Activated CD4-positive, alpha-beta T cell treated with anti-CD3 and anti-CD28 coated beads, Interleukin-2, amount 50 U/mL, for 16 hours (primary cell): ENCODE measurements at places on chromosomes 6 and 20.

GRCh38 chr6:11211254-11211653 is 21.2 kb downstream of the NEDD9 start:
- no peak for DNase-seq

DNA sequence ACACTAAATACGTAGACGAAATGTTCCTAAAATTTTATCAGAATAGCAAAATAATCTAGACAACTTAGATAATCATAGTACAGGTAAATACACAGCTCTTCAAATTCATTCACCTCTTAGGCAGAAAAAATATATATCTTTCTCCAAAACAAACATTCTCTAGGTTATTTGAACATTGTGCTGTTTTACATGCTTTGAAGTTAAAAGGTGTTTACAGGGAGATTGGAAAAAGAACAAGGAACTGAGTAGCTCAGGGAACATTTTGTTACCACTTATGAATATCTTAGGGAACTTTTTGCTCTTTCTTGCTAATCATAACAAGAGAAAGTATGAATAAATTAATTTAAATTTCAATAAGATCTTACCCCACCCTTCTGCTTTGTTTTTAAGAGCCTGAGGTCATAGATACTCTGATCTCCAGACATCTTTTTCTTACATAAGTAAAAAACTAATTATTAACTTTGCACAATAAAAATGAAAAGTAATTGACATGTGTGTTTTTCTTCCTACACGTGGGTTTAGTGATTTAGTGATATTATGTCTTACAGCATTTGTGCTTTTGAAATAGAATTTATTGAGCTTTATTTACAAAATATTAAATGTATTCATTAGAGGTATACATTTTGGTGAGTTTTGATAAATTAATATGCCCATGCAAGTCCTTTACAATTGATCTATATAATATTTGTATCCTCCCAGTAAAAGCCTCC is 1141.4 kb upstream of the EYS start:
- no peak for DNase-seq

GRCh38 chr6:139588734-139589593 is 214.5 kb upstream of the CITED2 start:
- no peak for DNase-seq

DNA sequence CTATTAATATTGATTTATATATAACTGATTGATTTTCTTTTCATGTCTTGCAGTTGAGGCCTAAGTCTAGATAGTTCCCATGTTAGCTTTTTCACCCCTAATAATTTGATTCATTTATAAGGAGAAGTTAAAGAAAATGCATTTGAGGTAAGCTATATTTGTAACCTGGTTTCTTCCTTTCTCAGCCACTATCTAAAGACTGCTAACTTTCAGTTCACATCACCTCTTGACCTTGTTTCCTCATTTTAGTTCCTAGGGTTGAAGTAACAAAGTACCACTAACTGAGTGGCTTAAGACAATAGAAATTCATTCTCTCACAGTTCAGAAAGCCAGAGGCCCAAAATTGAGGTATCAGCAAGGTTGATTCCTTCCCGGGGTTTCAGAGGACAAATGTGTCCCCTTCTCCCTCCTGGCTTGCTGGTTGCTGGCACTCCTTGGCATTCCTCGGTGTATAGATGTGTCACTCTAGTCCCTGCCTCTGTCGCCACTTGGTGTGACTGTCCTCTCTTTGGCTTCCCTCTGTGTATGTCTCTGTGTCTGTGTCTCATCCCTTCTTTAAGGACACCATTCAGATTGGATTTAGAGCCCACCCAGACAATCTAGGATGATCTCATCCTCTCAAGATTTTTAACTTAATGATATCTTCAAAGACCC is 55.9 kb upstream of the C20orf144 start:
- peak; percentile 6 for DNase-seq

DNA sequence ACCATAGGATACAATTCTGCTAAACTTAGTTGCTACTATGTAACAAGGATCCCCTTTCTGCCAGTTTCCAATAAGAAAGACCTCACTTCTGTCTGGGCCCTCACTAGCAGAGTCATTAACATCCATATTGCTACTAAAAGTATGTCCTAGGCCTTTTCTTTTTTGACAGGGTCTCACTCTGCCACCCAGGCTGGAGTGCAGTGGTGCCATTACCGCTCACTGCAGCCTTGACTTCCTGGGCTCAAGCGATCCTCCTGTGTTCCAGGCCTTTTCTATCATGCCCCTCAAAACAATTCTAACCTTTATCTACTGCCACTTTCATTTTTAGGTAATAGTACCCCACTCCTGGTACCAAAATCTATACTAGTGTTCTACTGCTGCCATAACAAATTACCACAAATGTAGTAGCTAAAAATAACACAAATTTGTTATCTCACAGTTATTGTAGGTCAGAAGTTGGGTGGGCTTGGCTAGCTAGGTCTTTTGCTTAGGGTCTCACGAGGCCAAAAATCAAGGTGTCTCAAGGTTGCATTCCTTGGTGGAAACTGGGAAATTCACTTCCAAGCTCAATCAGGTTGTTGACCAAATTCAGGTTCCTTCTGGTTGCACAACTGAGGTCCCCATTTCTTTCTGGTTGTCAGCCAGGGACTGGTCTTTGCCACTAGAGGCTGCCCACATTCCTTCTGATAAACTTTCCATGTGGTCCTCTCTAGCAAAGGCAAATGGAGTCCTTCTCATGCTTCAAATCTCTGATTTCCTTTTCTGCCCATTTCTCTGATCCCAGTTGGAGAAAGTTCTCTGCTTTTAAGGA is 3.0 kb downstream of the CSNK2A1 start:
- DNase-seq: no peak

DNA sequence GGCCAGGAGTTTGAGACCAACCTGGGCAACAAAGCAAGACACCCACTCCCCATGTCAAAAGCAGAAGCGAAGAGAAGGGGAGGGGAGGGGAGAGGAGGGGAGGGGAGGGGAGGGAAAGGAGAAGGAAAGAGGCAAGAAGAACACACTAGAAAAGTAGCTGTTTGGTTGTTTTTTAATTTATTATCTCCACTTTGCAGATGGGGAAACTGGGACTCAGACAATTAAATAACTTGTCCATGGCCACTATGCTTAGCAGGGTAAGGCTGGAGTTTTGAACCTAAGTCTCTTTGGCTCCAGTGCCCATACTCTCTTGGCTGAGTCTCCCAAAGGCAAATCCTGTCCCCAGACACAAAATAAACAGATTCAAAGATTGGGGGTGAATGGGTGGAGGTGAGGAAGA is 12.4 kb upstream of the GHRH start:
- DNase-seq: no peak

DNA sequence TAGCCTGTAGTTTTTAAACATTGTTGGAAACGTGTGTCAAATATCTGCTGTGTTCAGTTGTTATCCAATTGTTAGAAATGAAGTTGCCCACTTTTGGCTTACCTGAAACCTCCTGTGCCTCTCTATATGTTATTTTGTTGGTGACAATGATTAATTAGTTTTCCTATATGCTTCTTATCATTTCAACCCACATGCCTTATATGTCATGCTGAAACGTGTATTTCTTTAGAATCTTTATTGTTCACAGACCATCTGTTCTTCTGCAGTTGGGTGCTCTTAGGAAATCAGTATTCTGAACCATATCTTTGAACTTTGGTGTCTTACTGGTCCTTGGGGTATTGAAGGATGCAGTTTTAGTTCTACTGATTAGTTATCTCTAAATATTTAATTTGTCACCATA is 91.2 kb upstream of the SCGN start:
- no peak for DNase-seq

DNA sequence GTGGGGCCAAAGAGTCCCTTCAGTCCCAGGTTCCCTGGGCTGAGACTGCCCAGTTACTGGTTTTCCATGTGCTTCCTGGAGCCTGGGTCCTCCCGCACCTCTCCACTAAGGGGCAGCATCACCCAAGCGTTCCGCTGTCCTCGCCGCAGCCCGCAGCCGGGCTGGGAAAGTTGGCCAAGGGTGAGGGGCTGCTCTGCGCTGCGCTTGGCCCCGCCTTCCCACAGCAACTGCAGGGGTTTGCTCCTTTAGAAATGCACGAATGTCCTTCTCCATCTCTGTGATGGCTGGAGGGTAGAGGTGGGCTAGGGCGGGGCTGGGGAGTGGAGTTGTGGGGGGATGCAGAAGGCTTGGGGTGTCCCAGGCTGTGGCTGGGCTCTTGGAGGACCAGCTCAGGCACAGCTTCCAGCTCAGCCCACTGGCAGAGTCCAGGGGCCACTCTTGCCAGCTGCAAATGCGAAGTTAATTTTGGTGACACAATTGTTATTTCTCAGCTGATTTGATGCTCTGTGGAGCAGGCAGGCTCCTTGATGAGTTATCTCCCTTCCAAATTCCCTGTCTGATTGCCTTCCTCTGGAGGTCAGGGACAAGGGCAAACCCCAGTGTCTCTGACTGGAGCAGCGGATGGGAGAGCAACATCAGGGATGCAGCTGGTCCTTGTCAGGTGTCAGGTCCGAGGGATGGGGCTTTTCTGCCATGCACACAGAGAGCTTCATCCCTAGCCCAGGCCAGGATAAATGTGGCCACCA is 63.2 kb downstream of the NOL4L start:
- peak; percentile 54 for DNase-seq

GRCh38 chr6:148472171-148473105 is 129.8 kb downstream of the SASH1 start:
- no peak for DNase-seq

- DNase-seq: no peak
These were observed 26.5 kb upstream of the INSM1 start for GRCh38 chr20:20341371-20341770.

- peak; percentile 20 for DNase-seq
These were observed 14.8 kb upstream of the TMEM244 start for GRCh38 chr6:129875610-129876520.

DNA sequence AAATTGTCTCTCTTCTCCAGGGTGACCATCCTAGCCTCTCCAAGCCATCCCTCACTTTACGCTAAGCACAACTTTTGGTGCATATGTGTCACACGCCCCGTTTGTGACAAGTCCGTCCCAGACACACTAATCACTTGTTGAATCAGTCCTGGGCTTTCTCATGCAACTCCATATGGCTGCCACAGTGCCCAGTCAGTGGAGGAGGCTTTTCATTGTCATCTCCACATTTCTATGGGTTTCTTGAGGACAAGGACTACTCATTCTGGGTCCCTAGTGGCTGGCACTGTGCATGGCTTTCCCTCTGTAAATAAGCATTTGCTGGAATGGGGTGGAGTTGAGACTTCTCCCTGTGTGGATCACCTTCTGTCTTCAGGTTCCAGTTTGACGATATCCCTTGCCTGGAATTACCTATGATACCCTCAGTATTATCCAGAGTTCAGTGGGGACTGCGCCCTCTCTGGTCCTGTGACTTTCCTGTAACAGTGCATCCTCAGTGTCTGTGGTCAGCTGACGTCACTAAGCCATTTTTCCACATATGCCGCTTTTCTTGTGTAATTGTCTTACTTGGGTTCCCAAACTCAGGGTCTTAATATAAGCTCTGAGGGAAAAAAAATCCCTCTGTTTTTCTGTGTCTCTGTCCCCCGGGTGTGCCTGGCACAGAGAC is 59.8 kb upstream of the MYL9 start:
- no peak for DNase-seq

- DNase-seq: no peak
These were observed 165.2 kb downstream of the BCAS1 start for GRCh38 chr20:53905019-53905819.

GRCh38 chr6:83417880-83418663 is 12.8 kb downstream of the ME1 start:
- DNase-seq: no peak

- DNase-seq: peak; percentile 100
These were observed 4.0 kb upstream of the GZF1 start for GRCh38 chr20:23357767-23358562.

GRCh38 chr6:112253498-112253840 is 898 bp downstream of the LAMA4 start:
- no peak for DNase-seq

- no peak for DNase-seq
These were observed 1.2 kb downstream of the COL9A3 start for GRCh38 chr20:62817975-62818591.

DNA sequence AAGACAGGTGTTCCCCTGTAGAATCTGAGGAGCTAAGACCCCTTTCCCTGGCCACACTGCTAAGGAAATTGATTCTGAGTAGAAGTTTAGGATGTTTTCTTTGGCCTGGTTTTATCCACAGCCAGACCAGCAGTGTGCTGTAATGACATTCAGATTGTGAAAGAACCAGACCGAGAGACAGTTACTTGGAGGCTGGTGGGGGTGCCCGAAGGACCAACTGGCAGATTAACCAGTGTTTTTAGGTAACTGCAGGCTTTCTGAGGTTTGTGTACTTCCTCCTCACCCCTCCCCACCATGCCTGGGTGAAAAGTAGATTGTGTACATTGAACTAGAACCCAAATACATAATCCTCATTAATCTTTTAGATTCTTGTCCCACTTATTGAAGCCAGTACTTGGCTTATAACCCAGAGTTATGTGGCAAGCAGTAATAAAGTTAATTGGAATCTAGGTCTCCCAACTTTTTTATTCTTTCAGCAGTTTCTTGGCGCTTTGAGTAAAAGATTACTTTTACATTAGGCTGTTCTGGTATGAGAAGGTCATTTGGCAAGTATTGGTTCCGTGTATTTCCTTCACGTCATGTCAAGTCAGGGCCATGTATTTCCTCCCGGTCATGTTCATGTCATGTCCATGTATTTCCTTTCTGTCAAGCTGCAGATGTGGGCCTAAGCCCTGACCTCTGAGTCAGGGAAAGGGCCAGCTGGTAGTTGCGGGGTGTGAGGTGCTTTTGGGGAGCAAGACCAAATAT is 93.7 kb downstream of the TCP11 start:
- DNase-seq: no peak

DNA sequence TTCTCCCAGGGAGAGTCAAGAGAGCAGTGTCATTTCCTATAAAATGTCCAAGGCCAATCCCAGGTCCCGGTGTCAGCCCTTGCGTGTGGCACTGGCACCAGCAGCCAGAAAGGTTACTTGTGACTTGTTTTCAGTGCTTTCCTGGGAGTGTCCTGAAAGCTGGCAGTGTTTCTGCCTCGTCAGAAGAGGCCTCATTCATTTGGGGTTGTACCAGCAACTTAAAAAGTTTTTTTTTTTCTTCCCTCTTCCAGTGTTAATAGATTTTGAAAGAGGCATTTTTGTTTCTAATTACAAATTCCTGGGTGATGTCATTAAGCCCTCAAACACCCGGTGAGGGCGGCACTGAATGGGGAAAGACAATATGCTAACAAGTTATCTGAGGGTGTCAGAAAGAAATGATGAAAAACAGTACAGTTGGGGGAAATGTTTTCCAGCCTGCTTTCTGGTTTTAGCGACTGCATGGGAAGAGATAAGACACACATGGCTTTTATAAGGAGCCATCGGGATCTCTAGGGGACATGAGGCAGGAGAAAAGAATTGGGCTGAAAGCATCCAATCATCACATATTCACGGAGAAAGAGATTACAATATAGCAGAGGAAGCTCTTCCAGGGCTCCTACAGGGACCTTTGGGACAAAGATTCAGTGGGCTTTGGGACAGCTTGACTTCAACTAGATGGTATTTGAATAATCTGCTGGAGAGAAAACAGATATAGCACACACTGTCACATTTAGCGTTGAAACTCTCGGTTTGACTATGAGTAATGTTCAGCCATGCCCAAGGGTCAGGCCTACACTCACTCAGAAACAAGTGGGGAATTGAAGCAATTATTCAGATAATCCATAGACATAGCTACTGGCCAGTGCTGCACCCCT is 153.0 kb downstream of the BCAS1 start:
- DNase-seq: peak; percentile 55

GRCh38 chr6:45590696-45591184 is 213.0 kb upstream of the SUPT3H start:
- no peak for DNase-seq

GRCh38 chr6:125066964-125067363 is 86.6 kb upstream of the TPD52L1 start:
- DNase-seq: peak; percentile 42
